ENCODE measurements at places on chromosomes 2 and 18.

DNA sequence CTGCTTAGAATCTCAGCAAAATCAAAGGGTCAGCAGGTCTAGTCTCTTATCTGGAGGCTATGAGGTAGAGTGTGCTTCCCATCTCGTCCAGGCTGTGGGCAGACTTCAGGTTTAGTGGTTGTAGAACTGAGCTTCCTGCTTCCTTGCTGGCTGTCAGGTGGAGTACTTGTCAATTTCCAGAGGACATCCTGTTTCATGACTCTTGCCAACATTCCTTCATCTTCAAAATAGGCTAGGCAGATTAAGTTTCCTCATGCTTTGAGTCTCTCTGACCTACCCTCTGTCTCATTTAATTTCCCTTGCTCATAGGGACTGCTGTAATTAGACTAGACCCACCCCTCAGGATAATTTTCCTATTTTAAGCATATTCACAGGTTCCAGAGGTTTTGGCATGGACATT, 562.6 kb downstream of the SPAG16 start:
- no peak for DNase-seq

DNA sequence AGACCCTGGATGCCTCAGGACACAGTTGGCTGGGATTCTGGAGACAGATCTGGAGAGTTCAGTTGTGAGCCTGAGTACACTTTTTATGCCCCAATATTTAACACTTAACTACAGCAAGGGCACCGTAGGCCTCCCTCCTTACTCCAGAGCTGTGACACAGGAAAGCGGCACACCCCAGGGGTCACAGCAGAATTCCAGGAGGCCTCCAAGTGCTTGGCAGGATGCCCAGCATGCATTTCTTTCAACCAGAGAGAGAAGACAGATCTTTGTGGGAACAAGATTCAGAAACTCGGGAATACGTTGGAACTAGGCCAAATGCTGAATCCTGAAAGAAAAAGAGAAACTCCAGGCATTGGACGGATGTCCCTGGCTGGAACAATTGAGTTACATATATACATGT, 199.2 kb upstream of the NT5C1B start:
- DNase-seq = no peak

DNA sequence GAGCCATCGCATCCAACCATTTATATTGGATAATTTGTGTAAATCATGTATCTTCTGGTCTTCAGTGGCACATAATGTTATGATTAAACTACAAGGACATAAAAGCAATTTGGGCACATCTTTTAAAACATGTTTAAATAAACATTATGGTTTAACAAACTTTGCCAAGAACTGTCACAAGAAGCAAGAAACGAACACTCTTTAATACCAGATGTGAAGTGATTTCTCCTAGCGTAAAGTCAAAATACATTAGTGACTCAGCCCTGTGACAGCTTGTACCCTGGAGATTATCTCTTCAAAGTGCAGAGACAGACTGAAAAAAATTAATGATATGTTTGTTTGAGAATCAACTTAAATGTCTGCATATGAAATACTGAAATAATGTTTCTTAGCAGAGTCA, 39.9 kb downstream of the DSEL start:
- no peak for DNase-seq

DNA sequence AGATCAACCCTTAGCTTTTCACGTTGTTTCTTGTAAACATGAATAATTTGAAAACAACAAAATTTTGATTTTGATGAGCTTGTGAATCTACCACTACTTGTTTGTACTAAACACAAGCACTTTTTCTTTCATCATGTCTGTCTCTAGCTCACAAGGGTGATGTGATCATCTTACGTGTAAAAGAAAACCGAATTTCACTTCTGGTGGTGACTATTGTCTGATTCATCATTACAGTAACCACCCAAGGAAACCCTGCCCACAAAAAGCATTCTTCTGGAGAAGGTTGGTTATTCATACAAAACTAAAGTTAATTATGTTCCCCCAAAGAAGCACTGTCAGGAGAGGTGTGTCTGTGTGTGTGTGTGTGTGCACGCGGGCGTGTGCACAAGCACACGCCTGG, 285.4 kb downstream of the ZNF516 start:
- DNase-seq = no peak

DNA sequence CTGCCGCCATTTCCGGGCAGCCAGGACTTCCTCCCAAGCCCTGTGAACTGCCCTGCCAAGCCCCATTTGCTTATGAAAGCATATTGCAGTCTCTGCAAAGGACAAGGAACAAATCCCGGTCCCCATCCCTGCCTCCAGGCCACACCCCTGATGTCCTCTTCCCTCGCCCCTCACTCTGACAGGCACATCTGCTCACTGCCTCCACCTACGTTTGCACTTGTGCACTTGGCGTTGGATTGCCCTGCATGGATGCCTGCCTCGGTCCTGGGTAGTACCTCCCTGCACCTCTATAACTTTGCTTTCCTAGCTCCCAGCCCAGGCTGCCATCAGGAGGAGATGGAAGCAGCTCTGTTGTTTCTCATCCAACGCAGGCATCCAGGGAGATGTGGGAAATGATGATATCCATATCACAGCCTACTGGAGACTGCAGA, 19.6 kb upstream of the RPL31 start:
- DNase-seq = no peak

- no peak for DNase-seq
These were observed 174.8 kb downstream of the HDAC4 start for GRCh38 chr2:239225871-239226561.

- DNase-seq = no peak
These were observed 245.1 kb downstream of the LDLRAD4 start for GRCh38 chr18:13463526-13464210.

DNA sequence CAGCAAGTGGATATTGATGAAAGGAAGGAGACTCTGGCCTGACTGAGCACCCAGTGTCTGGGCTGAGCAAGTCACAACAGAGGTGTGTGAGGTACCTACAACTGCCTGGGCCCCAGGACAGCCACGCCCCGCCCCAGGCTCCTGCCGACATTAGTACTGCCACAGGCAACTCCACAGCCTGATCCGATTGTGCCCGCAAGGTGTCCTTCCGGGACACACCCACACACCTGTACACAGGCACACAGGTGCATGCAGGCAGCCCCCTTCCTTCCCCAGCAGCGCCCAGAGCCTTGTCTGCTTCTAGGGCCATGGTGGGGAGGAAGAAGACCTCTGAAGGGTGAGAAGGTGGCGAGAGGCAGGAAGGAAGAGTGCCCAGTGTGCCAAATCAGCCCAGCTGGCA, 83.6 kb downstream of the TNS1 start:
- DNase-seq = no peak

GRCh38 chr18:47550611-47551010, 299.2 kb upstream of the SKOR2 start:
- DNase-seq = no peak

- DNase-seq = no peak
These were observed 8.3 kb upstream of the RHOB start for GRCh38 chr2:20438334-20439192.

- no peak for DNase-seq
These were observed 27.3 kb downstream of the SESTD1 start for GRCh38 chr2:179237209-179237946.

Data from NCI-H526 treated with DMSO at 0.1 percent for 48 hours (cell line).